ENCODE measurements at places on chromosomes 7 and 10. TPM values are rescaled to one million over a fixed set of nuclear protein-coding genes. Genes with fewer than 3 reads are reported as not detected.

CPA2 gene
- total RNA-seq = not detected

STARD3NL gene
- 85.4 TPM for total RNA-seq

GCC1 gene
- total RNA-seq = 25.6 TPM

MMD2 gene
- total RNA-seq = not detected

TFAM gene
- 19.1 TPM for total RNA-seq

CADPS2 gene
- total RNA-seq = 29.1 TPM

ZPBP gene
- not detected for total RNA-seq

C10orf53 gene
- total RNA-seq = not detected

C10orf88 gene
- 8.8 TPM for total RNA-seq

GRID2IP gene
- total RNA-seq = not detected

MKX gene
- 0.83 TPM for total RNA-seq

LEP gene
- not detected for total RNA-seq

PHKG1 gene
- total RNA-seq = 0.99 TPM

TBX20 gene
- not detected for total RNA-seq

TRPV6 gene
- not detected for total RNA-seq

SLC16A12 gene
- total RNA-seq = under 0.01 TPM

CYP26C1 gene
- not detected for total RNA-seq

PTPN20 gene
- total RNA-seq = 0.33 TPM

SEMA3E gene
- total RNA-seq = 6.8 TPM

LIPN gene
- not detected for total RNA-seq

TACC2 gene
- 2.6 TPM for total RNA-seq

ADRA2A gene
- total RNA-seq = not detected

PPP1R3A gene
- not detected for total RNA-seq

GHRHR gene
- total RNA-seq = not detected

TSPAN13 gene
- total RNA-seq = 3.0 TPM

OPN1SW gene
- total RNA-seq = not detected

BMPER gene
- 11.2 TPM for total RNA-seq
